ENCODE measurements at places on chromosomes 7 and 10.

DNA sequence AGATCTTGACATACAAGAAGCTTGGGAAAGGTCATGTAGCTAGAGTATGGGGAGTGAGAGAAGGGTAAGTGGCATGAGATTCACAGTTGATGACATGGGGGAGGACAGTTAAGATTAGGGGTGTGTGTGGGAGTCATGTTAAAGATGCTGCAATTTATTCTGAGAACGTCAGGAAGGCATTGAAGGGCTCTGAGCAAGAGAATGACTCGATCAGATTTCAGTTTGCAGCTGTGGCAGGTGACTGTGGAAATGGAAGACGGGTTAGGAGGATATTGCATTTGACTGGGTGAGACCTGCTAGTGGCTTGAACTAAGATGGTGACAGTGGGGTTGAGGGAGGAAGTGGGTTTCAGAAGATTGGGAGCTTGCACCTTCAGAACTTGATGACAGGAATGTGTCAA is 5.6 kb downstream of the CDC123 start:
- no peak for DNase-seq

- no peak for DNase-seq
Measured at GRCh38 chr10:101562231-101562630, 25.8 kb downstream of the POLL start.

GRCh38 chr10:122249991-122250750 is 20.9 kb upstream of the BTBD16 start:
- DNase-seq, result no peak

GRCh38 chr7:2005786-2006185 is 227.0 kb downstream of the MAD1L1 start:
- no peak for DNase-seq

GRCh38 chr10:58334817-58335305 is at the start of gene UBE2D1:
UBE2D1 (plus strand) TSS chr10:58335006; CDS start chr10:58335202, 196 bp downstream.
- peak; percentile 28 for DNase-seq

GRCh38 chr10:6074489-6075301 is 12.5 kb upstream of the IL2RA start:
- no peak for DNase-seq

GRCh38 chr10:61110188-61110844 is 166.3 kb upstream of the RHOBTB1 start:
- no peak for DNase-seq

DNA sequence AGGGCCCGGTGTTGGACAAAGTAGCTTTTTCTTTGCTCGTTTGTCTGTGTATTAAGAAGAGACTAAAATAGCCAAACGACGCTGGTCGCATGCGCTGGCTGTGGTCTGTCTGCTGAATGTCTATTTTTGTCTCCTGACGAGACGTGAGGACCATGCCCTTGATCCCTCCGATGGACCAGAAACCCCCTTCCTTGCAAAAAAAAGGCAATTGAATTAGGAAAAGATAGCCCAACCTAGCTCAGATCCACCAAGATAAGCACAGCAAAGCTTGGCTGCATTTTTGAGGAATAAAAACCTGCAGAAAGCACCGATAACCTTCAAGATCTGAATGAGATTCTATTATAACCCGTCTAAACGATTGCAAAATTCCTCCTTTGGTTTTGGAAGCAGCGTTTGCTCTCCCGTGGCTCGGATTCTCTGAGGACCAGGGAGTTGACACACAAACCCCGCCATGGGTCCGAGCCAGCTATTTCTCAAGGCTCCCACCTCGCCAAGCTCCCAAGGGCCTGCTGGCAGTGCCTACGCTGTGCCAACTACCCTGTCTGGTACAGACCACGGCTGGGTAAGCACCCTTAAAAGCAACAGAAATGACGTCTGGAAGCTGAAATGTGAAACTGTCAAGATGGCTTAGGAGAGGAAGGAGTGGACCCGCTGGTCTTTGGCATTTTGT is 17.7 kb upstream of the TTYH3 start:
- no peak for DNase-seq

GRCh38 chr10:76866841-76867586 is 770.6 kb downstream of the KCNMA1 start:
- DNase-seq, result no peak

GRCh38 chr10:98100476-98100875 is 34.0 kb upstream of the R3HCC1L start:
- no peak for DNase-seq

DNA sequence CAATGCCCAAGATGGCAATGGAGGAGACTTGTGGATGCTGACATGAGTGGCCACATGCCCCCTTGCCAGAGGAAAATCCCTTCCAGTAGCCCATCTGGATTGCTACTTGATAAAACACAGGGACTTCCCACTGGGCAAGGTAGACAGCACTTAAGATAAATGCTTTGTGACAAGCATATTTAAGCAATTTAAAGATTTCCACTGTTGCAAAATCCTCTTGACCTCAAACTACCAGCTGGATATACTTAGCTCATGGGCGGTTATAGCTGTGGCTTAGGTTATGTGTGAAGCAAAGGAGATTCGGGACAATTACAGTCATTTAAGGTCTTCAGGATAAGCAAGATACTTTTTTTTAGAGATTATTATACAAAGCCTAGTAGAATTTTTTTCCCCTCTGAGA is 238.1 kb downstream of the BMPER start:
- no peak for DNase-seq

- DNase-seq, result no peak
Measured at GRCh38 chr10:12852687-12853086, 148.8 kb downstream of the CCDC3 start.

GRCh38 chr10:74936577-74937265 is 110.3 kb downstream of the KAT6B start:
- DNase-seq, result no peak

- no peak for DNase-seq
Measured at GRCh38 chr7:111438369-111439289, 123.7 kb downstream of the IMMP2L start.

GRCh38 chr10:60868946-60869345 is 75.0 kb downstream of the RHOBTB1 start:
- no peak for DNase-seq

DNA sequence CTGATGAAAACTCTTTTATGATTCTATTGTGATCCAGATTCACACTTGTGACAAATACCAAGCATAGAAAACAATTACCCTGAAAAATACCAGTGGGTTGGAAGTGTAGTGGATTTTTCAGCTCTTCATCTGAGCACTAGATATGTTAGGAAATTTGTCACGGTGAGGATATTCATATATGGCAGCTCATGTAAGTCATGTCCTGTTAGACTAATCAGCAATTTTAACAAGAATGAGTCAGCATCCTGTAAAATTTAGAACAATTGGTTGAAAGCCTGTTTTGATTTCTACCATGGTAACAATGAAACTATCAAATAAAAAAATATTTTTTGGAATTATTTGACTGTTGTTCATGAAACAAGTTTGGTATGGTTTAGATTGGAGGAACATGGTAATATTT is 334.3 kb downstream of the CACNA2D1 start:
- no peak for DNase-seq

Data from cortex of kidney (tissue), 1 donor.